Stimulated activated naive CD4-positive, alpha-beta T cell (primary cell): ENCODE measurements at places on chromosomes 2 and 18.

GRCh38 chr2:21175895-21176646, 52.3 kb downstream of the TDRD15 start:
- no peak for DNase-seq

- no peak for DNase-seq
Observed at GRCh38 chr18:11993264-11993916, 12.1 kb downstream of the IMPA2 start.

DNA sequence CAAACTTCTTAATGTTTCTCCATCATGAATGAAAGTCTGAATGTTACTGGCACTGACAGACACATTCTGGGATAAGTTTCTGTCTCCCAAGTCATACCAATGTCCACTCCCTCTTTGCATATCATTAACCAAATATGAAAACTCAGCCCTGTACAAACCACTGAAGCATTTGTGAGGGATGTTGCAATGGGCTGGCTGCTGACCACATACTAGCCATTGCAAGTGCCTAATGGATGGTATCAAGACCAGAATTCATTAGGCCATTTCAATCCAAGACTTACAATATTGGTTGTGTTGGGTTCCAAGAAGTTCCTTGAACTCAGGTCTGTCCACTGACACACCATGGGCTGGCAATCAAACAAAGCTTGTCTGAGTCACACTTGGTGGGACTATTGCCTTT, 73.8 kb downstream of the CBLN2 start:
- DNase-seq = no peak

- no peak for DNase-seq
Observed at GRCh38 chr18:34738175-34738894, 28.2 kb downstream of the DTNA start.
